ENCODE measurements at places on chromosomes 4 and X.
A peak's percentile ranks its signal among the peaks of the same experiment; 100 is the strongest.

GRCh38 chr4:120718979-120719566 lies 203.5 kb downstream of the PRDM5 start:
- no peaks in the 10 kb centered on the region for H3K4me1 ChIP-seq
- peak; percentile 25 for DNase-seq
- no peaks in the 10 kb centered on the region for H3K36me3 ChIP-seq
- no peak overlapping the region for H3K27ac ChIP-seq

GRCh38 chr4:84691800-84692199 lies 108.9 kb downstream of the CDS1 start:
- no peaks in the 10 kb centered on the region for H3K4me1 ChIP-seq
- H3K36me3 ChIP-seq: no peaks in the 10 kb centered on the region
- H3K27me3 ChIP-seq: no peaks in the 10 kb centered on the region
- H3K4me3 ChIP-seq: no peak overlapping the region

DNA sequence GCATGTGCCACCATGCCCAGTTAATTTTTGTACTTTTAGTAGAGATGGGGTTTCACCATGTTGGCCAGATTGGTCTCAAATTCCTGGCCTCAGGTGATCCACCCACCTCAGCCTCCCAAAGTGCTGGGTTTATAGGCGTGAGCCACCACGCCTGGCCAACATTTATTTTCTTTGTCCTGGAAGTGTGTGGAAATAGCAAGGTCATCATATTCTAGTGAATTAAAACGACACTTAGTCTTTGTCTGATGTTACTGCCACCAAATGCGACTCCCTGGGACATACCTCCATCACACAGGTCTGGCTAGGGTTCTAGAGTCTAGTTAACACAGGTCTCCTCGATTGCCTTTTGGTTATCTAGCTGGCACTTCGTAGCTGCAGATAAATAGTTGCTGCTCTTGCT lies 203.1 kb downstream of the AASDH start:
- no peaks in the 10 kb centered on the region for H3K36me3 ChIP-seq
- no peak overlapping the region for H3K4me3 ChIP-seq
- no peak overlapping the region for H3K27ac ChIP-seq

- H3K27ac ChIP-seq: no peak overlapping the region
- H3K36me3 ChIP-seq: no peaks in the 10 kb centered on the region
- no peak overlapping the region for H3K4me3 ChIP-seq
- DNase-seq: no peak
Observed at GRCh38 chr4:94803181-94803580, 45.4 kb downstream of the BMPR1B start.

DNA sequence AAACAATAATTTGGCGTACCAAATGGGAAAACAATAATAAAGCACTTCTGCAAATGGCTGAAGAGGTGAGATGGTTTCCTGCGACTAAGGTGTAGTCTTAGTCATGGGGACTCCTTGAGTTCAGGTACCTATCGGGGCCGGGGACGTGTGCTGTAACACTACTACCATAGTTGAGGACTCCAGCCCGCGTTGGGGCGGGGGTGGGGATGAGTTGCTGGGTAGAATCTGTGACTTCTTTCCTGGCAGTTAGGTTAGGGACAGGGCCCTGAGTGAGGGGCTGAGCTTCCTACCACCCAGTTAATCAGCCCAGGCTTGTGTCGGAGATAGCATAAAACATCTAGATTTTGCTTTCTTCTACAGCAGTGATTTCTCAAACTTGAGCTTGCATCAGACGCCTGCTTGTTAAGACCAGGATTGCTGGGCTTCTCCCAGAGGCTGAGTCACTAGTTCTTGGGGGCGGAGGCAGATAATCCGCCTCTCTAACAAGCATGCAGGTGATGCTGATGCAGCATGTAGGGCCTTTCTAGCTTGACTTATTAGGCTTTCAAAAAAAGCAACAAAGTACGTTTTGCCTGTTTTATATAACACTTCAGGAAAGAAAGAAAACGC lies 30.2 kb downstream of the RBBP7 start:
- no peak for DNase-seq
- H3K36me3 ChIP-seq: no peaks in the 10 kb centered on the region
- no peak overlapping the region for H3K27ac ChIP-seq

- no peak overlapping the region for H3K4me3 ChIP-seq
- no peaks in the 10 kb centered on the region for H3K27me3 ChIP-seq
Observed at GRCh38 chr4:123110147-123110546, 187.8 kb upstream of the NUDT6 start.

GRCh38 chr4:118113220-118113619 lies 78.9 kb downstream of the NDST3 start:
- H3K36me3 ChIP-seq: no peaks in the 10 kb centered on the region
- DNase-seq: no peak
- H3K27me3 ChIP-seq: no peaks in the 10 kb centered on the region
- H3K4me1 ChIP-seq: no peaks in the 10 kb centered on the region
- no peak overlapping the region for H3K27ac ChIP-seq

DNA sequence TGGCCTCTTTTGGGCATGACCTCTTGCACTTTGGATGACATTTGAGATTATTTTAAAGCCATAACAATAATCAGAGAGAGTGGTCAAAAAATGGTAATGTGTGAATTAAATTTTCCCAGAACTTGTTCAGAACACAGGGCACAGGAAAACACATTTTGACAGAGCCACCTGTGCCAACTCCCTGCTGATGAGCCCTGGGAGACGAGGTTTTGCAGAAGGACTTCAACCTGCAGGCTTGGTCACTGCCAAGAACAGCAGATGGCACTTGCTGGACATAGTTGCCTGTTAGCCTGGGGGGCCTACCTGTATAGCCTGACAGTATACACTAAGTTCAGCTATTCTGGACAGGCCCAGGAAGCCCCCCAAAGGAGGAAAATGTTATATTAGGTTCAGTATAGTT lies 277.8 kb upstream of the EMCN start:
- H3K27ac ChIP-seq: no peak overlapping the region
- H3K27me3 ChIP-seq: no peaks in the 10 kb centered on the region
- H3K36me3 ChIP-seq: no peaks in the 10 kb centered on the region
- H3K4me1 ChIP-seq: no peaks in the 10 kb centered on the region

GRCh38 chr4:82606622-82607021 lies 44.8 kb upstream of the TMEM150C start:
- H3K4me1 ChIP-seq: no peaks in the 10 kb centered on the region
- H3K27ac ChIP-seq: no peak overlapping the region
- no peak overlapping the region for H3K4me3 ChIP-seq
- no peaks in the 10 kb centered on the region for H3K27me3 ChIP-seq

DNA sequence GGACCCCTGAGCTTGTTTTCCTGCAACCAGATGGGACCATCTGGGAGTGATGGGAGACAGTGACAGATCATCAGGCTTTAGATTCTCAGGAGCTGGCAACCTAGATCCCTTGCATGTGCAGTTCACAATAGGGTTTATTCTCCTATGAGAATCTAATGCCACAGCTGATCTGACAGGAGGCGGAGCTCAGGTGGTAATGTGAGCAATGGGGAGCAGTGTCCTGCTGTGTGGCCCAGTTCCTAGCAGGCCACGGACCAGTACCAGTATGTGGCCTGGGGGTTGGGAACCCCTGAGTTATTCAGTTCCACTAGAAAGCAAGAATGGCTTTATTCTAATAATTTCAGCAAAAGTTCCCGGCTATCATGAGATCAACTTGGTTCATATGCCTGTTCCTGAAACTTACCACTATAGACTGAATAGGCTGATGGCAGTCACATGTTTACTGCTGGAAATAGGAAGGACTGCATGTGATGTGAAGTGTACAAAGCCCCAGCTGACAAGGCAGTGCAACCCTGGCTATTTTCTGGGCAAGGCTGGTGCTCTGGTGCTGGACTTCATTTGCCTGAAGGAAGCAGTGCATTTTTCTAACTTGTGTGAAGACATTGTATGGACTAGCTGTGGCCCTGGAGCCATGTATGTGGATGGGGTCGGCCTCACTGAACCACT lies 107.2 kb downstream of the SPRY1 start:
- H3K4me1 ChIP-seq: no peaks in the 10 kb centered on the region
- no peaks in the 10 kb centered on the region for H3K27me3 ChIP-seq
- no peak overlapping the region for H3K4me3 ChIP-seq
- no peak overlapping the region for H3K27ac ChIP-seq
- H3K36me3 ChIP-seq: no peaks in the 10 kb centered on the region

DNA sequence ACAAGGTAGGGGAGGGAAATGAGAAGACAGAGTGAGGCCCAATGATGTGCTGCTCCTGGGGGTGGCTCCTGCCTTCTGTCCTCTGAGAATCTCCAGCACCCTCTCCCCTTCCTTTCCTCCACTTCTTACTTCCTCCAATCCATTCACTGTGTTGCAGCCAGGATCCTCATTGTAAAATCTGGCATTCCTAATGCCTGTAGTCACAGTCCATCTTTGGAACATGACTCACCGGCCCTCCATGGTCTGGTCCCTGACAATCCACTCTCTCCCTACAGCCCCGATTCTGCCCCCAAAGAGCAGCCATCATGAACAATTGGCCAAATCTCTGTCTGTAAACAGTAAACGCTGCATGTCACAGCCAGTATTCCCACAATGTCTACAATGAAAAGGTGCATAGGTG lies 72.9 kb downstream of the CLNK start:
- no peaks in the 10 kb centered on the region for H3K27me3 ChIP-seq
- H3K36me3 ChIP-seq: no peaks in the 10 kb centered on the region
- H3K4me1 ChIP-seq: no peaks in the 10 kb centered on the region
- no peak for DNase-seq
- H3K27ac ChIP-seq: no peak overlapping the region

DNA sequence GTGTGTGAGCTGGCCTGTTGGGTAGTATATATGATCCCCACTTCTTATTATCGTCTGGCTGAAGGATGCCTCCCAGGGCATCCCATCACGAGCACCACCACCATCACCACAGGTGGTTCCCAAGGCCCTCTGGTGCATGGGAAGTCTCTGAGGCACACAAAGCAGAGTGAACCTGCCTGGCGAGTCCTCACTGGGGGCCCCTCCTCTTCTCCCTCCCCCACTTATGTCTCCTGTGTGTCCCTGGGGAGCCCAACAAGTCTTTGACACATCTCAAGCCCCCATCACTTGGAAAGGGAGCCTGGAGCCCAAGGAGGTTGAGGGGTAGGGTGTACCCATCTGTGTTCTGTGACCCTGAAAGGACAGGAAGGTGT lies 45.5 kb upstream of the NKX1-1 start:
- DNase-seq: no peak
- no peaks in the 10 kb centered on the region for H3K4me1 ChIP-seq
- H3K27ac ChIP-seq: no peak overlapping the region
- H3K4me3 ChIP-seq: no peak overlapping the region
- no peaks in the 10 kb centered on the region for H3K36me3 ChIP-seq
- no peaks in the 10 kb centered on the region for H3K27me3 ChIP-seq

GRCh38 chr4:11719879-11720278 lies 291.2 kb upstream of the HS3ST1 start:
- H3K27me3 ChIP-seq: no peaks in the 10 kb centered on the region
- H3K36me3 ChIP-seq: no peaks in the 10 kb centered on the region
- no peak overlapping the region for H3K27ac ChIP-seq
- no peaks in the 10 kb centered on the region for H3K4me1 ChIP-seq

Measured in colonic mucosa (tissue), 4 donors.